ENCODE measurements at places on chromosomes 13 and 19.

- peak; percentile 8 for DNase-seq
Measured at GRCh38 chr13:29925457-29926097, 75.2 kb upstream of the UBL3 start.

DNA sequence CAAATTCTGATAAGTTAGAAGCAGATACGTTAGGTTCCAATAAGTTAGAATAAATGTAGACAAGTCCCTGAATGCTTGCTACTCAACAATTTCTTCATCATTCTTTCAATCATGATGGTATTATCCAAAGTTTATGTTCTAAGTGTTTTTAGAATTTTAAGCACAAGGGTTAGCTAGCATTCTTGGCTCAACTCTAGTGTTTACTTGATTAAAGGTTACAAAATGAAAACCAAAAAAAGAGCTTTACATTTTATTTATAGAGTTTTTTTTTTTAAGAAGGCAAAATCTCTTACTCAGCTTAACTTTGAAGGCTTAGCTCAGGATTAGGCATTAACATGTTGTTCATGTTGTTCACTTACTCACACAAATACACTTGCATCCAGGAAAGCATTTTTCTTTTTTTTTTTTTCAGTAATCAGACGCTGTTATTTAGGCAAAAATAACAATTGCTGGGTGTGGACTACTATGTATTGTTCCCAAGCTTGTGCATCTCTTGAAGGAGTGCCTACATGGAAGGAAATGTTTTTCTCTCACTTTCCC is 420.6 kb downstream of the DCT start:
- no peak for DNase-seq

- DNase-seq = no peak
Measured at GRCh38 chr13:113962386-113962785, 11.5 kb downstream of the C13orf46 start.

GRCh38 chr13:60032851-60033250 is 130.9 kb downstream of the DIAPH3 start:
- no peak for DNase-seq

- DNase-seq = no peak
Measured at GRCh38 chr19:38877781-38878574, at the start of gene RINL. TSS of gene RINL (minus strand) at chr19:38878275. CDS start at chr19:38876742, 1,533 bp downstream.

DNA sequence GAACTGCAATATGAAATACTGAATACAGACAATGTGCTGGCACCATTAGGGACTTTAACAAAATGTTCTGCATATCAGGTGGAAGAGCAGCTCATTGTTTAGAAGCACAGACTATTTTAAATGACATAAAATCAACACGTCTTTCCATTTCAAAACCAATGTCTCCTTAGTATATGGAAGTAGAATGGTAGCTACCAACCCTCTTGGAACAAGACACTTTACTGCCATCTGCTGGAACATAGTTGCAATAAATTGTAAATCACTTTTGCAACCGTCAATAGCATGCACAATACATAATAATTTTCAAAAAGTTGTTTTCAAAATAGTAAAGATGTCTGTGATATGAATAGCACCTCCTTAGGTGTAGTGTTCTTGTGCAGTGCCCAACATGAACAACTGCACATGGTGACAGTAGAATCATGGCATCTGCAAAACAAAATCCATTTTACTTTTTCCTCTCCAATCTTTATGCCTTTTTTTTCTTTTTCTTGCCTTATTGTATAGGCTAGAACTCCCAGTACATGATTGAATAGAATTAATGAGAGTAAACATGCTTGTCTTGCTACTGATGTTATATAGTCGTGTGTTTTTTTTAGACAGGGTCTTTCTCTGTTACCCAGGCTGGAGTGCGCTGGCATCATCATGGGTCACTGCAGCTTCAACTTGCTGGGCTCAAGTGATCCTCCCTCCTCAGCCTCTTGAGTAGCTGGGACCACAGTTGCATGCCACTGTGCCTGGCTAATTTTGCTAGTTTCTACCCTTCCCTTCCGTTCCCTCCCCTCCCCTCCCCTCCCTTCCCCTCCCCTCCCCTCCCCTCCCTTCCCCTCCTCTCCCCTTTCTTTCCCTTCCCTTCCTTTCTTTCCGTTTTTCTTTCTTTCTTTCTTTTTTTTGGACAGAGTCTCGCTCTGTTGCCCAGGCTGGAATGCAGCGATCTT is 7.8 kb upstream of the LYPD5 start:
- peak; percentile 54 for DNase-seq

DNA sequence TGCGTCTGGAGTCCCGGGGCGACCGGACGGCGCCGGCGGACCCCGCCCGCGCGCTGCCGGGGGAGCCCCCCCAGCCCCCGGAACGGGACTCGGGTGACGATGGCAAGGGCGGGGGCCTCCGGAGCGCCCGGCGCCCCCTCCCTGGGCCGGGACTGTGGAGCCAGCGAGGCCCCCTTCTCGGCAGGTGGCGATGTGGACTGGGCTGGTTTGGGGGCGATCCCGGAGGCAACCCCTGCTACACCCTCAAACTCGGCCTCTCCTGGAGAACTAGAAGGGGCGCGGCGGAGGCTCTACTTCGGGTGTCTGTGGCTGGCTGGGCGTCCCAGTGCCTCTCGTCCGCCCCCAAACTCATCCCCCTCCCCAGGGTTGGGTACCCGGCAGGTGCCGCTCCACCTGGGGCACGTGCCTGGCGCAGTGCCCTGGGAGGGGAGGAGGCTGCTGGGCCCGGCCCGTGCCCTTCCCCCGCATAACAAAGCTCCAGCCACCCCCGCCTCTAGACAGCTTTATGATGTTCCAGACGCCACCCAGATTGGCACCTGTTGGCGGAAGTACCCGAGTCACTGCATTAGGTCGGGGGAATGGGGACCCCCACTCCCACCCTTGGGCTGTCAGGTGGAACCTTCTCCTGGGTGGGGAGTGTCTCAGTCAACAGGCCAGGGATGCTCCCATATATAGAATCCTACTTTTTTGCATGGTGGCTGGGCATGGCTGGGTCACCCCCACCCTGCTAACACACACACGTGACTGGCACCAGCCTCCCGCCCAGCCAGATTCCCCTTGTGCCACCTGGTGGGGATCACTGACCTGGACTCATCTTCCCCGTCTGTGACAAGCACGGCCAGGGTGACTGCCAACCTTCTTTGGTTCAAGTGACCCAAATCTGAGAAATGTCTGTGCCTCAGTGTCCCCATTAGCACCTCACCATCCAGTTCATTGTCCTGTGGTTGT is 722 bp downstream of the PKN1 start:
- DNase-seq = no peak

- no peak for DNase-seq
Measured at GRCh38 chr13:19632915-19633478, 462 bp upstream of the MPHOSPH8 start.

DNA sequence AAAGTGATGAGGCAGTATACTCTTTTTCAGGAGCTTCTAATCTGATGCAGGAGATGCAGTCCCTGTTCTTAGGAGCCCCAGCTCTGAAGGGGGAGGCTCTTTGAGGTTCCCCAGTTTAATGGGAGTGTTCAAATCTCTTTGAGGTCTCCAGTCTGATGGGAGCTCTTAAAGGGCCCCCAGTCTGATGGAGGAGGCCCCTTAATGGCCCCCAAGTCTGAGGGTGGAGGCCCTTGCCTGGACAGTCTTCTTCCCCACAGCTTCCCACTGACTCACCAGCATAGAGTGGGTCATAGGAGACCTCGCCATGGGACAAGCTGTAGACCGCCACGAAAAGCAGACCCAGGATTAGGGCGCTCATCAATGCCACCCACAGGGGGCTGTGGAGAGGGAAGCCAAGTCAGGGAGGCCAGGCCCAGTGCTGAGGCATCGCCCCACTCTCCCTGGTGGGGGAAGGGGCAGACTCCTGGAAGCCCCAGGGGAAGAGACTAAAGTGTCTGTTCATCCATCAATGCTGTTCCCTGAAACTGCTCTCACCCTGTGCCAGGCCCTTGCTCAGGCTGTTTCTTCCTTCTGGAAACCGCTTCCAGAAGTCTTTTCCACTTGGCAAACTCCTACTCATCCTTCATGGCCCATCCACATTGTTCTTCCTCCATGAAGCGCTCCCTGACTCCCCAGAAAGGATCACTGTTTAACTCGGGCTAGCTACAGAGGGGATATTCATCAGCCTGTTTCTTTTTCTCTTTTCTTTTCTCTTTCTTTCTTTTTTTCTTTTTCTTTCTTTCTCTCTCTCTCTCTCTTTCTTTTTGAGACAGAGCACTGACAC is 2.1 kb downstream of the TM6SF2 start:
- no peak for DNase-seq

- DNase-seq = no peak
Measured at GRCh38 chr19:48994035-48994386, 324 bp downstream of the RUVBL2 start.

DNA sequence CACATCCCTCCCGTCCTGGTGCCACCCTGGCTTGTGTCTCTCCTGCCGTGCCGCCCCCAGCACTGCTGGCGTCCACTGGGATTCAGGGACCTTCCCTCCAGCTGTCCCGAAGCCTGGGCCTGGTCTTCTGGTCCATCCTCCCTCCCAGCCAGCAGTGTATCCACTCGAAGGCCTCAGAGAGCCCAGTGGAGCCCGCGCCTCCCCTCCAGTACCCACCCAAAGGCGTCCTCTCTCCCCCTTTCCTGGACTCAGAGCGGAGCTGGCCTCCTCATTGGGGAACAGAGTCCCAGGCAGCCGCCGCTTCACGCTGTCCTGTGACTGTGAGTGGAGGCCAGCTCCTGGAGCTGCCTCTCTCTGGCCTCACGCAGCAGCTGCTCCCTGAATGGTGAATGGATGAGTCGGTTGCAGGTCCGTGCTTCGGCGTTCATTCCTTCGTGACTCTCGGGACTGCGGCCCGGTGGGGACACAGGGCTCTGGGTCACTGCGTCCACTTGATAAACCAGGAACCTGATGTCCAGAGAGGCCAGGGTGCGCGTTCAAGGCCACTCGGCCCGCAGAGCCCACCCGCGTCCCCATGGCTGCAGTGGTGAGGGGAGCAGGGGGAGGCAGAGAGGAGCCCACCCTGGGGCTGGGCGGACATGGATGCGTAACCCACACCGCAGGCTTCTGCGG is 12.1 kb downstream of the ONECUT3 start:
- no peak for DNase-seq

- DNase-seq = peak; percentile 25
Measured at GRCh38 chr13:70339738-70340137, 231.5 kb upstream of the KLHL1 start.

Data from ACHN (cell line).